ENCODE measurements at places on chromosomes 11 and 22.

DNA sequence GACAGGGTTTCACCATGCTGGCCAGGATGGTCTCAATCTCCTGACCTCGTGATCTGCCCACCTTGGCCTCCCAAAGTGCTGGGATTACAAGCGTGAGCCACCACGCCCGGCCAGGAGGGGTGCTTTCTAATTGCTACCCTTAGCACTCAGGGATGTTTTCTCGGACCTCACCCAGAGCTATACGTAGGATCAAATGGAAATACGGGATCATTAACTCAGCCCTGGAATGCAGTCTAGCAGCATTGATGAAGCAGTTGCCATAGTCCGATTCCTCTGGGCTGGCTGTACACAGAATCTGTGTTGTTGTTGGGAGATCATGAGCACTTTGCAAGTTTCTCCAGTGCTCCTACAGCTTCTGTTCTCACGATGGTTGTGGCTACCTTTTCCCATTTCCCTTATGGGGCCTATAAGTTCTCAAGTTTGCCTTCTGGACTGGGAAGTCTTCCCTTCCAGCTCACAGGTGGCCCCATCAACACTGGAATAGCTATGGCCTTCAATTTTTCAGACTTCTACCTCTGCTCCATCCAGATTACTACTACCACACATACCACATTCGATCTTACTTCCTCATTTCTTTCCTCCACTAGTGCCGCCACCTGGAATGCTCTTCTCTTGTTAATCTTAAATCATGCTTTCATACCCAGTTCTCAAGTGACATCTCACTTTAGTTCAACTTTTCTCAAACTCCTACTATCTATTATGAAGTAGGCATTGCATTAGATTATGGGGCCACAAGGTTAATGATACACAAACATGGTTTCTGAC lies 16.1 kb upstream of the PCF11 start:
- DNase-seq, result no peak

- DNase-seq, result no peak
These were observed 67.3 kb downstream of the TRPC6 start for GRCh38 chr11:101516546-101516945.

- DNase-seq, result no peak
These were observed 812.6 kb downstream of the OPCML start for GRCh38 chr11:132719684-132720083.

DNA sequence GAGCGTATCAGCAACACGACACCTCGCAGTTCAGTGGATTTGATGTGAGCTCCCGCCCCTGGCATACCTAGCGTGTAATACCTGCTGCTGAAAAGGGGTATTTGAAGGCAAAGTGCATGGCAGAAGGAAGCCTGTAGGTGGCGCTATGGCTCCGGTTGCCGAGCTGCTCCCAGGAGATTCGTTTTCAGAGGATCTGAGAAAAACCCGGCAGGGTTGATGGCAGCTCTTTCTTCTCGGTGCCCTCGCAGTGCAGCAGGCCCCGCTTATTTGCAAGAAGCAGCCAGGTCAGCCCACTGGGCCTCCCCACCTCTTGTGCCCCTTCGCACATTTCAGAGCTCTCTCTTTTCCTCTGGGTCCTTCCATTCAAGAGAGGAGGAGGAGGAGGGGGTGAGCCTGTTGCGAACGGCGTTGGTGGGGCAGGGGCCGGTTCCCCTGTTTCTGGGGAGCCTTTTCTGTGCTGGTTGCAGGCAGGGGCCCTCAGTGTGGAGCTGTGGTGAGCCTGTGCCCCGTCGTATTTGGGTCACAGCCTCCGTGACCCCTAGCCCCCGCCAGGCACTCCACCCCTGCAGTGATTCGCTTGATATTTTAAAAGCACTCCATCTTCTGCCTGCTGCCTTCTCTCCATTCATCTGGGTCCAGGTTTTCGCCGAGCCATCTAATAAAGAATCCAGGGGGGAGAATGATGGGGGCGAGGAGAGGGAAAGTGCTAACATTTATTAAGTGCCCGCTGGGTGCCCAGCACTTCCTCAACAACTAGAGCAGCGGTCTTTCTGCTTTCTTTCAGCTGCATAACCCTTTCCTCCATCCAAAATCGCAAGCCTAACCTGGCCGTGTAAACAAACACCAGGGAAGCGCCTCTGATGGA lies 85.3 kb upstream of the SYT13 start:
- peak; percentile 14 for DNase-seq

DNA sequence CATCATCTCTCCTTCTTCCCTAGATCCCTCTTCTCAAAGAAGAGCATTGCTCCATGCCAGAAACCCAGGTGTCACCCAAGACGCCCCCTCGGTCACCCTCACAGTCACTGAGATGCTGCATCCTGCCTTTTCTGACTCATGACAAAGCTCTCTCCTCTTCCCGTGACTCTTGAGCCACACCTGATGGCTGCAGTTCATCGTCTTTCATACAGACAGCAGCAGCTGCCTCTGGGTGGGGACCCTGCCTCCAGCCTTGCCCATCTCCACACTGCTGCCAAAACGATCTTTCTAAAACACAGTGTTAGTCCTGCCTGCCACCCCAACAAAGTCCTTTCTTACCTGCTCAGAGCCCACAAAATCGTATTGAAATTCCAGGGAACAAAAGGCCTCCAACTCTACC lies 44.8 kb downstream of the BUD13 start:
- DNase-seq, result no peak

DNA sequence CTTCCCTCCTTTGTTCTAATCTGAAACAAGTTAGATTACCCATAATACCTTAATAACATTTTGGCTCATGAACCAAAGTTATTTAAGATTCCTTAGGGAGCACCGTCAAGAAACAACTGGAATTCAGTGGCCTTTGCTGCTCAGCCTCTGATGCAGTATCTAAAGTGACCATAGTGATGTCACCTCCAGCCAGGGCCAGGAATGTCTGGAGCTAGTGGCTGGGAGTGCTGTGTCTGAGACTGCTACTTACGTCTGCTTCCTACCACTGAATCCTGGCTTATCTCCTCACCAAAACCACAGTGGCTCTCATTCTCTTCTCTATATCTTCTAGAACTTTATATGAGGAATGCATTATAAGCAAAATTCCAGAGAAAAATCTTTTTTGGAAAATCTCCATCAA lies 658.0 kb downstream of the DLG2 start:
- DNase-seq, result no peak

DNA sequence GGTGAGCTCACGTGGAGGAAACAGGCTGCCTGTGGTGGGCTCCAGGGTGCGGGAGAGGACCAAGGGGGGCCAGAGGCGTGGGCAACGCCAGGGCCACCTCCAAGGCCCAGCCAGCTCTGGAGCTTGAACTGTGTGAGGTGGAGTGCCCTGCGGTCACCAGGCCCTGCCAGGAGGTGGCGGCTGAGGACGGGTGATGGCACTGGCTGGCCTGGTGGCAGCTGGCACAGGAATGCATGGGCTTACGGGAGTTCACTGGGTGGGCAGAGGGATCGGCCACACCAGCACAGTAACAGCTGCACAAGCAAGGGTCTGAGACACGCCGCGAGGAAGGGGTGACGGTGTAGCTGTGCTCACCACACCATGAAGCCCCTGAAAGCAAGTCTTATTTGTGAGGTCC lies 15.8 kb downstream of the TOLLIP start:
- no peak for DNase-seq

DNA sequence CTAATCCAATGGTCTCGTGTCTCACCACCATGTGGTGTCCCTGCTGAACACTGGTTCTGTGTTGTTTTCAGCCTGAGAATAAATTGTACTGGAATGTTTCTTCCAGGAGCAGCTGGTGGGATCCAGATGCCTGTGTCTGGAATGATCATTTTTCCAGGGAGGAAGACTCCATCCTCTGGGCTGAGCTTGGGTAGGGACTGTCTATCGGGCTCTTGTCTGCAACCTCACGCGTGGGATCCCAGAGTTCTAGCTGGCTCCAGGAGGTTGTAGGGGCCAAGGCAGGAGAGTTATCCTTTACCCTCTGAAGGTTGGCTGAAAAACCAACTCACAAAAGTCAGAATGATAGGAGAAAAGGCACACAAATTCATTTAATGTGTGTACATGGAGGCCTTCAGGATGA lies 144.1 kb upstream of the B3GAT1 start:
- no peak for DNase-seq

DNA sequence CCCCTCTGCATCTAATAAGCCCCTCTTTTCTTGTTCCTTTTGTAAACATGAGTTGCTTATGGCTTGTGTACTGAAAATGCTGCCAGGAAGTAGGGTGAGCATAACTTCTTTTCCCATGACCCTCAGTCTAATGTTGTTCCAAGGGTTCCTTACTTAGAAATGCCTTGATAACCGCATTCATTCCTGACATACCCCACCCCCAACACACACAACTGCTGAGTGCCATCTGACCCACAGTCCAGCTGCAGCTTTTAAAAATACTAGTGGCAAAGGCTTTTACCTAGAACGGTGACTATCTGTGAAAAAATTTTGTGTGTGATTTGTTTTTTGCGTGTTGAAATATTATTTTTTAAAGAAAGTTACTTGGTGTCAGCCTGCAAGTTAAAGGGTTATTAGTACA lies 52.6 kb downstream of the ARHGAP42 start:
- no peak for DNase-seq

- no peak for DNase-seq
These were observed 11.7 kb downstream of the SAA1 start for GRCh38 chr11:18277565-18278271.

GRCh38 chr11:16002942-16003341 lies 353.4 kb downstream of the SOX6 start:
- no peak for DNase-seq

GRCh38 chr11:34124885-34125668 lies 19.6 kb downstream of the NAT10 start:
- no peak for DNase-seq

- no peak for DNase-seq
These were observed 843 bp downstream of the OPCML start for GRCh38 chr11:133531458-133531857.

- no peak for DNase-seq
These were observed 356.9 kb upstream of the CCDC90B start for GRCh38 chr11:83643115-83643514.

DNA sequence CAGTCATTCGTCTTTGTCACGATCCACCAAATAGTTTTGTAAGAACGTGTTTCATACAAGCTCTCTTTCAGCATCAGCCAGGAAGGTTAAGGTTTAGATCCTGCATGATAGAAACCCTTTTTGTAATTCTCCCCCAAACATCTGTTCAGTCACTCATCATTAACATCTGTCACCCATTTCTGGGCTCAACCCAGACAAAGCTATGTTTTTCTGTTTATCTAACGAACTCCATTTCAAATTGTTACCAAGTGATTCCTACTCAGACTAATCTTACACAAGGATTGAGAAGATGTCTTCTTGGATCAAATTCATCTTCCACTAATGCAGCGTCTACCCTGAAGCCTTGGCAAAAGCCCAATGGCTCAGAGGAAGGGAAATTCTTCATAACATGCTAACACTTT lies 58.8 kb downstream of the FZD4 start:
- no peak for DNase-seq

DNA sequence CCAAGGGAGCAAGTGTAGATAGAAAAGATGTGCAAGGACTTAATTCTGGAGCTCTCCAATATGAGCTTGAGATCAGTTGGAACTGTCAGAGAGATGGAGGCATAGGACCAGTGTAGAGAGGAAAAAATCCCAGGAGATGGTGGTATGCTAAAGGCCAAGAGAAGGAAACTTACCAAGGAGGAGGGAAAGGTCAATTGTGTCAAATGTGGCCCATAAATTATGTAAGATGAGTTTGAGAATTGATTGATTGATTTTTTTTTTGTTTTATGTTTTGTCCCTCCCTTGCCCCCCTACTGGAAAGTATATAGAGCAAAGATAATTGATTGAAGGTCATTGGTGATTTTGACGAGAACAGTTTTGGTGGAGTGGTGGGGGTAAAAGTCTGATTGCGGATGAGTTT lies 2.8 kb upstream of the USP2 start:
- DNase-seq, result no peak

- DNase-seq, result no peak
These were observed 96.0 kb downstream of the COMMD9 start for GRCh38 chr11:36193290-36193619.

- no peak for DNase-seq
These were observed 387.1 kb downstream of the SOX6 start for GRCh38 chr11:15969281-15969680.

DNA sequence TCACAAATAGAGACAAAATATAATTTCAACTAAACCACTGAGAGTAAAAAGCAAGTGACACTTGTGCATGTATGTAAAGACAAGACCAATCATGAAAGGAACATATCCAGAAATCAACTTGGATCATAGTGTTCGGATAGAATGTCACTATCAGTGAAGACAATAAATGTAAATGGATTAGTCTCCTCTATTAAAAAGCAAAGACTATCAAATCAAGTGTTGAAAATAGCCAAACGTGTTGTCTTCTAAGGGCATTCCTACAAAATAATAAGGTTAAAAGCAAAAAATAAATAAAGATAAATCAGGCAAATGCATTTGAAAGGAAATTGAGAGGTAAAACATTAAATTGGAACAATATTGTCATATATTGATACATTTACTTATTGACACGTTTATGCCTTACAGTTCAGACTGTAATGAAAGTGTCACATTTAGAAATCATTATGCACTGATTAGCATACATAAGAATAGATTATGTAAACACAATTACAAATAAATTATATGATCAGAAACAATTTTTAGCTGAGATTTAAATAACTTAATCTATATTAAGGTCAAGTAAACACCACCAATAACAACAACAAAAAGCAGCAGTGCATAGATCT lies 1100.1 kb downstream of the BRD1 start:
- DNase-seq, result no peak

GRCh38 chr11:123742031-123742723 lies 717 bp upstream of the ZNF202 start:
- DNase-seq, result no peak

- DNase-seq, result no peak
These were observed 61.3 kb upstream of the PRR5 start for GRCh38 chr22:44640618-44641155.

- no peak for DNase-seq
These were observed 24.4 kb downstream of the SHANK3 start for GRCh38 chr22:50696799-50697561.

DNA sequence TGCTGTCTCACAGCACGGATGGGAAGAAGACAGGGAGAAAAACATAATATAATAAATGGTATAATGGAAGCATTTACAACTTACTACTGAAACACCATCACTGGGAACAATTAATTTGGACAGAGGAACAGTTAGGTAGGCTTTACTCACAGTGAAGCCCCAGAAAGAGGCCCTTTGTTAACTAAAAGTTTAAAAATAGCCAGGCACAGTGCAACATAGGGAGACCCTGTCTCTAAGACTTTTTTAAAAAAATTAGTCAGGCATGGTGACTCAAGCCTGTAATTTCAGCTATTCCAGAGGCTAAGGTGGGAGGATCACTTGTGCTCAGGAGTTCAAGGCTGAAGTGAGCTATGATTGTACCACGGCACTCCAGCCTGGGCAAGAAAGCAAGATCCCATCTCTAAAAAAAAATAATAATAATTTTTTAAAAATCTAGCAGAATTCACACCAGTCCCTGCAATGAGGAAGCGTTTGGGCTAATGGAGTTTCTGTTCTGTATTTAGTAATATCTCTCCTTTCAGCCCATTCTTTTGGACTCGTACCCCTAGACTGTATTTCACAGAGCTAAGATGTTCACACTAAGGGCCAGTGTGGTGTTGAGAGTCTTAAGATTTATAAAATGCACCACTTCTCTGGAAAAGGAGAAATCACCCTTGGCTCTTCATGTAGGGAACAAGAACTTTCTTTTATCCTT lies 275.5 kb downstream of the SOX6 start:
- DNase-seq, result no peak
